ENCODE measurements at places on chromosomes 16 and 17.

- DNase-seq: no peak
These were observed 207.8 kb downstream of the SHISA9 start for GRCh38 chr16:13109171-13109570.

GRCh38 chr17:58301504-58302150 is 20.9 kb upstream of the MPO start:
- no peak for DNase-seq

GRCh38 chr16:66563574-66564334 is 2.5 kb upstream of the CMTM1 start:
- no peak for DNase-seq

GRCh38 chr16:87310610-87311009 is 6.6 kb downstream of the C16orf95 start:
- DNase-seq: no peak

DNA sequence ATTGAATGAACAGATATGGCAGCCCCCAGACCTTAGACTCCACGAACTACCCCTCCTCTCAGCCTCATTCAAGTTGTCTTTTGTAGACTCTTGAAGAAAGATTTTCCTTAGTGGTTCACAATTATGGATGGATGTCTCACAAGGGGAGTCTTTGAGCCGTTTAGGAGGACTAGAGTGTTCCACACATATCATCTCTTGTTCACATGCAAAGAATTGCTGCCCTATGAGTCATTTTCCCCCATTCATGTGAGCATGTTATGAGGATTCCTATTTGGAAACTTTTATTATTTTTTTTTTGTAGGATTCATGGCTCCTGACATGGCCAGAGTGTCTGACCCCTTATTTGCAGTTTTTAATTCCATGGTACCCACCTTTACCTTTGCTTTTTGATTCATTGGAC is 237.1 kb downstream of the SHISA9 start:
- no peak for DNase-seq

GRCh38 chr17:57532966-57533365 is 212.1 kb downstream of the CCDC182 start:
- no peak for DNase-seq

GRCh38 chr16:27319257-27319965 is 5.6 kb downstream of the IL4R start:
- no peak for DNase-seq

DNA sequence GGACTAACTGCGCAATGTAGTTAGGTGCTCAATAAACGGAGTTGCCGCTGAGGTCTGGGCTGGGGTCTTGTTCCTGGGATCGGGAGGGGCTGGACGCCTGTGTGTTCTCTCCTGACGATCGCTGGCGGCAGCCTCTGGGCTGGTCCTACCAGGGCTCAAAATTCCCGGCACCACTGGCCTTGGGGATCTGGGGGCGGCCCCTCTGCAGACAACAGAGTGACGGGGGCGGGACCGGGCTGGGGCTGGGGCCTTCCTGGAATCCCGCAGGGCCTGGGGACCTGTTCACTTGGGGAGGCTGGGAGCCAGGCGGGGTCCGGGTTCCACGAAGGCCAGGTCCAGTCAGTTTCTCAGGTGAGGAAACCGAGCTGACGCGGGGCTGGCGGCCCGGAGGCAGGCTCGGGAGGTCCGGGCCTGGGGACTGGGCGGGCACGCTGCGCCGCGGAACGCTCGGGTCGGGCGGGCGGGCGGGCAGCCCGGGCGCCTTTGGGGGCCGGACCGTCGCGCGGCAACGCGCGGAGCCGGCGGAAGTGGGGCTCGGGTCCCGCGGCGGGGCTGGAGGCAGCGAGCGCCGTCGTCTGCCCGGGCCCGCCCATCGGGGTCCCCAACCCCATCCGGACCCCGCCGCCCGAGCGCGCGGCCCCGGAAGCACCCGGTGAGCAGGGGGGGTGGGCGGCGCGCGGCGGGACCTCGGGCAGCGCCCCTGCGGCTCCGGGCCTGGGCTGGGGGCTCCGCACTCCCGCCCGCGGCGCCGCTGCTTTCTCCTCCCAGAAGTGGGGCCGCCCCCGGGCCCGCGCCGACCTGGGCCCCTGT is at the start of gene PIGQ:
Gene PIGQ, plus strand, starts transcription at position 524 of the 810 bp plus-strand sequence. CDS start 4,107 bp downstream, outside the sequence.
- peak; percentile 89 for DNase-seq

DNA sequence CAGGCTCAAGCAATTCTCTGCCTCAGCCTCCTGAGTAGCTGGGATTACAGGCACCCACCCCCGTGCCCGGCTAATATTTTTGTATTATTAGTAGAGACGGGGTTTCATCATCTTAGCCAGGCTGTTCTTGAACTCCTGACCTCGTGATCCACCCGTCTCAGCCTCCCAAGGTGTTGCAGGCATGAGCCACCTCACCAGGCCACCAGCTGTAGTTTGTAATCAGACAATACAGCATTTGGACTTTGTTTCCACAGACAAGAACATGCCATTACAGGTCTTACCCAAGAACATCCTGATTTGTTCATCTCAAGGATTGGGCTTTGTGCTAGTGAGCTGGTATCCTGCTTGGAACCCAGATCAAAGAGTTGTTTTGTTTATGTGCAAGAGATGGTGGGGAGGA is 30.1 kb downstream of the C17orf100 start:
- no peak for DNase-seq

DNA sequence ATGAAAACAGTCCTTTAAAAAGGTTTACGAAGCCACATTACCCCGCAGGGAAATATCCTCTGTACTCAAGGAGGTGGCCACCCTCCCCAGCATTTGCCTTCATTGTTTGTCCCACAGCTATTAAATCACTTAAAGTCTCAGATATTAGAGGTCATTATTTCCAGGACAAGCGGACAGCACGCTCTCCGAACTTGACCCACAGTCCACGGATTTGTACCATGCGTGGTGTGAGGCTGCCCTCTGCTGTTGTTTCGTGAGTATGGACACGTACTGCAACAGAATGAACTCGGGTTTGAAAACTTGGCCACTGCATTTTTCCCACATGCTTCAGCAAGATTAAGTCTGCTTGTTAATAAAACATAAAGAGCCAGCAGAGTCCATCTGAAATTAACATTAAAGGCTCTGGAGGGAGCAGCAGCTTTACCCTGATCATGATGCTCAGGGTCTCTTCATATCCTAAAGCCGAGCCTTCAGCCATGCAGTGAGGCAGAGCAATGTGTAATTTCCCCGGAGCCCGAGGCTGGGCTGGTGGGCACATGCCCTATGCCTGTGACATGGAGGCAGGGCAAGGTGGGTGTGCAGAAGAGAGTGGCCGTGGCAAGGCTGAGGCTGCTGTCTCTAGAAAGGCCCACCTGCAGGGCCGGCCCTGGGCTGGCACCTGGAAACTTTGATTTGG is 19.7 kb downstream of the MEAK7 start:
- peak; percentile 40 for DNase-seq

- no peak for DNase-seq
These were observed 427 bp downstream of the PPP1R1B start for GRCh38 chr17:39627047-39627711.

- peak; percentile 17 for DNase-seq
These were observed 62.9 kb upstream of the CPHXL start for GRCh38 chr16:75789237-75789636.

- DNase-seq: no peak
These were observed 632 bp downstream of the SLC9A5 start for GRCh38 chr16:67249178-67250044.

GRCh38 chr17:82734987-82735866 is at the start of gene FN3K:
Gene FN3K, plus strand, starts transcription at chr17:82735615. Its CDS starts 22 bp downstream, at chr17:82735637.
- DNase-seq: peak; percentile 61

DNA sequence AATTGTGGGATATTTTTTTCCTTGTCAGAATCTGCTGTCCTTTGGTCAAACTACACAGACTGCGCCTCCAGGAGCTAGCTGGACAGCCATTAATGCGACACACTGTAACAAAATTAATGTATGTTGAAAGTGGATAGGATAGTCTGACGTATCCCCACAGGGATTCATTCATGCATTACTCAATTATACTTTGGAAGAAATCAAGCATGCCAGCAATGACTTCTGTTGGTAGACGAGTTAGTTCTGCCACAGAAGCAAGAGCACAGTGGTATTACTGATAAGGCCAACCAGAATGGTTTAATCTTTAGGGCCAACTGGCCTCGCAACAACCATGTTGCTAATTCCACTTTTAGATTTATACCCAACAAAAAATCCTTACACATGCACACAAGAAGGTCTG is 106.4 kb upstream of the TOB1 start:
- no peak for DNase-seq

GRCh38 chr16:63720848-63721247 is 1401.0 kb downstream of the CDH11 start:
- no peak for DNase-seq

GRCh38 chr17:74417178-74418045 is 14.5 kb upstream of the GPRC5C start:
- no peak for DNase-seq

DNA sequence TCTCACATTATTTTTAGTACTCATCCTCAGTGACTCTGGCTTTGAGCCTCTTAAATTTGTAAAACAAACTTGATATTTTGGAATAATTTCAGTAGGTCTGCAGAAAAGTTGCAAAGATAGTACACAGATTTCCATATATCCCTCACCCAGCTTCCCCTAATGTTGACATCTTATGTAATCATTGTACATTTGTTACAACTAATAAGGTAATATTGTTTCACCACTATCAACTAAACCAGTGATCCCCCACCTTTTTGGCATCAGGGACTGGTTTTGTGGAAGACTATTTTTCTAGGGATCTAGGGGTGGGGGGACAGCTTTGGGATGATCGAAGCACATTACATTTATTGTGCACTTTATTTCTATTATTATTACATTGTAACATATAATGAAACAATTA is 391.2 kb downstream of the CA10 start:
- DNase-seq: no peak

GRCh38 chr16:78597809-78598570 is 498.5 kb downstream of the WWOX start:
- no peak for DNase-seq

DNA sequence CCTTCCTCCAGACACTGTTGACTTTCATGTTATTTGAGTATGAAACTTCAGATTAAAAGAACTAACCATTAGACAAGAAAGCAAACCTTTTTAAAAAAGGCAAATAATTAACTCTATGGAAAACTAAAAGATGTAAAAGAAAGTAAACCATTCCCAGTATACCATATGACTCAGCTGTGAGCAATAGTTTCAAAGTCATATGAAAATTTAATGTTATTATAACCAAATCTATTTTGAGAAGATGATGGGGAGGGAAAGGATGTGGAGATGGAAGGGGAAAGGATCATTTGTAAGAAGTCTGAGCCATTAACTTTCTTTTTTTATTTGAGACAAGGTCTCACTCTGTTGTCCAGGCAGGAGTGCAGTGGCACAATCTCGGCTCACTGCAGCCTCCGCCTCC is 131.8 kb downstream of the IRX5 start:
- no peak for DNase-seq

GRCh38 chr16:85086347-85087291 is 25.7 kb downstream of the CIBAR2 start:
- peak; percentile 85 for DNase-seq

DNA sequence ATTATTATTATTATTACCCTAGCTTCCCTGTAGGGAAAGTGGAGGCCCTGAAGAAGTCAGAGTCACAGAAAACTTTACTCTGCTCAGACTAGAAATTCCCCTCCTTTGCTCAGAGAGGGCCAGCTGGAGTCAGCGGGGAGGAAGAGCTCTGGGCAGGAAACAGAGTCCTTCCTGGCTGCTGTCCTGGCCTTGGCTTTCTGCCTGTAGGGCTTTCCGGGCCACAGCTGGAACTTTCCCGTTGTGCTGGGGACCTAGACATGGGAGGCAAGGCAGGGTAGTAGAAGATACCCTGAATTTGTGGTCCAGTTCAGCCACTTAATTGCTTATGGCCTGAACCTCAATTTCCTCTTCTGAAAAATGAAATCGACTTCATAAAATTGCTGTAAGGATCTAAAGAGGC is 14.0 kb upstream of the CCL2 start:
- DNase-seq: no peak

- DNase-seq: no peak
These were observed 58.5 kb downstream of the TMEM235 start for GRCh38 chr17:78289802-78290363.

- DNase-seq: no peak
These were observed 57.2 kb upstream of the RHBDL3 start for GRCh38 chr17:32208436-32208835.

GRCh38 chr17:83179374-83179773 is 100.0 kb downstream of the METRNL start:
- no peak for DNase-seq

GRCh38 chr16:80317599-80318037 is 223.2 kb upstream of the DYNLRB2 start:
- no peak for DNase-seq

GRCh38 chr17:70510288-70510687 is 341.0 kb downstream of the KCNJ2 start:
- DNase-seq: no peak

DNA sequence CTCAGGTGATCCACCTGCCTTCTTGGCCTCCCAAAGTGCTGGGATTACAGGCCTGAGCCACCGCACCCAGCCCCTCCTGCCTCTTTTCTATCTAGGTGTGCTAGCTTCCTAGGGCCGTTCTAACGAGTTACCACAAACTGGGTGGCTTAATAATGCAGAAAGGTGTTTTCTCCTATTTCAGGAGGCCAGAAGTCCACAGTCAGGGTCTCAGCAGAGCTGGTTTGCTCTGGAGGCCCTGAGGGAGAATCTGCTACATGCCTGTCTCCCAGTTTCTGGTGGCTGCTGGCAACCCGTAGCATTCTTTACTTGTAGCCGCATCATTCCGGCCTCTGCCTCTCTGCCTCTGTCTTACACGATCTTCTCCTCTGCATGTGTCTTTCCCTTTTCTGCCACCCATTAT is 89.2 kb downstream of the NTN1 start:
- no peak for DNase-seq

DNA sequence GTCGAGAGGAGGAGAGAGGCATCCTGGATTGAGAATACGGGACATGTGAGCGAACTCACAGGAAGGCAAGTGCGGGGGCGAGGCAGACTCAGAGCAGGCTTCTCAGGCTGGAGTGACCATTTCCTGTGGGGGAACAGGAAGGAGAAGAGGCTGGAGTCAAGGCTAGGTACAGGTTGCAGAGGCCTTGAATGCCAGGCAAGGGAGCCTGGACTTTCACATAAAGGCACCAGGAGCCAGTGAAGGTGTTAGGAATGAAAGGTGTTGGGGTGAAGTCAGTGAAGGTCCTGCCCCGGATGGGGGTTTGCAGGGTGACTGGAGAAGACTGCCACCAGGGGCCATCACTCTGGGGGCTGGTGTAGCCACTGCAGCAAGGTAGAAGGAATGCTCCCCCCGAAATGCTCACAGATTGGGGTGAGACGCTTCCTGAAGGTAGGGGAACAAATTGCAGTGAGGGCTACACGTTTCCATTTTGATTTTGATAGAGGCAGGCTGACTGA is 5.3 kb upstream of the GPRC5C start:
- no peak for DNase-seq

DNA sequence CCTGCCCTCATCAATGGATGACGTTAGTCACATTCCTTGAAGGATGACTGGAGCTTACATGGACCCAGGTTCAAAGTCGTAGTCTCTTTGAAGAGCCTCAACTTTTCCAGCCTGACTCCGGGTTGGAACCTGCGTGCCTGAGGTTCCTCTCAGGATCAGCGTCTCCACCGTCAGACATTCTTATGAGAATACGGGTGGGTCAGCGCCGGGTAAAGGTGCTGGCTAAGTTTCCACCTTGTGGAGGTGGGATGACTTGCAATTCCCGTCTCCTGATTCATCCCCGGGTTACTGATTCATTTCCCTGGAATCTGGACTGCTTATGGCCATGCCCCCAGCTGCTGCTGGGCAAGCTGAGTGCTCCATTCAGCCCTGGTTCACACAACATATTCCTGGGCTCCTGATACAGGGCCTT is 38.9 kb upstream of the CMIP start:
- DNase-seq: no peak
